ENCODE measurements at places on chromosomes 2 and 18.

DNA sequence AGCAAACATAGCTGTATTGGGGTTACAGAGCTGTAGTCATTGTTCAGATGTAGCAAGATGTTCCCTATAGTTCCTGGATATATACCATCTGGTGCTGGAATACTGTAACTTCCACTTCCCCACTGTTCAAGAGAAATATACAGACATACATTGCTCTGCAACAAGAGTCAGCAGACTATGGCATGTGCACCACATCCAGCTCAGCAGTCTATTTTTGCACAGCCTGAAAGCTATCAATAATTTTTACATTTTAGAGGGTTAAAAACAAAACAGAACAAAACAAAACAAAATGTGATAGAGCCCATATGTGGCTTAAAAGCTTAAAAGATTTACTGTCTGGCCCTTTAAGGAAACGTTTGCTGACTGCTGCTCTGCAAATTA is 31.8 kb upstream of the VIT start:
- no peak for DNase-seq

DNA sequence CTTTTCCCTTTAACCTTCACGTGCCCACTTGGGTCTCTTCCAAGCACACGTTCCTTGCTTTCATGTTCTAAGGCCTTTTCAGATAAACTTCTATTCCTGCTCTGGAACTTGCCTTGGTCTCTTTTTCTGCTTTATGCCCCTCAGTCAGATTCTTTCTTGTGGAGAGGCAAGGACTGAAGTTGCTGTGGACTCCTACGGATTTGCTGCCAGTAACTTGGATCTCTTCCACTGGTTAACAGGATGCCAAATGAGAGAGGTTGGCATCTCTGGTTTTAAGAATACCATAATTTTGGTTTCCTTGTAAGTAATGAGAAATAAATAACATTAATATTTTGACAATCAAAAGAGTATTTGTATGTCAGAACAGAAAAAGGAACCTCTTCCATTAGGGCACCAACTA is 33.0 kb downstream of the COMMD1 start:
- DNase-seq = no peak

DNA sequence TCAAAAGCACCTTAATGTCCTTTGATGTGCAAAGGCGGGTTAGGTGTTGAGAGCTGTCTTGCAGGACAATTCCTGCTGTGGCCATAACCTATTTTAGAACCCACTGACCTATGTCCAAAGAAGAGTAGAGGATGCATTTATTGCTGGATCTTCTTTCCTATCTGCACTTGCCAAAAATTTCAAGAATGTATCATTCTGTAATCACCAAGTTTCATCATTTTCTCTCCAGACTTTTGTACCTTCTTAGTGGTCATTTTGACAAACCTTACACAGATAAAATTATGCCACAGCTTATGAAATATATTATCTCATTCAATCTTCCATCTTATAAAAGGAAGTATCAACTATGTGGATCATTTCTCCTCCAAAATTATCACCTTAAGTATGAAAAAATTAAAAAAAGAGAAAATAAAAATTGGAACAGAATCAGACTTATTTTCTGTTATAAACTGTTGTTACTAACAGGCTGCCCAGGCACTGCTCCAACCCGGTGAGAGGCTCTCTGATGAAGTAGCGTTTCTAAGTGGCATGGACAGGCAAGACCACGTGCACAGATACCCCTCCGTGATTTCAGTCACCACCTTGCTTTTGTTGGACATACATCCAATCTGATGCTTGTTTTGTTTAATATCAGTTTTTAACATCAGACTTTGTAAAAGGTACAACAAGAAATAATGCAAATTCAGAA is 559.9 kb upstream of the ID2 start:
- DNase-seq = no peak

- no peak for DNase-seq
Measured at GRCh38 chr2:113966171-113966570, 76.3 kb downstream of the ACTR3 start.

DNA sequence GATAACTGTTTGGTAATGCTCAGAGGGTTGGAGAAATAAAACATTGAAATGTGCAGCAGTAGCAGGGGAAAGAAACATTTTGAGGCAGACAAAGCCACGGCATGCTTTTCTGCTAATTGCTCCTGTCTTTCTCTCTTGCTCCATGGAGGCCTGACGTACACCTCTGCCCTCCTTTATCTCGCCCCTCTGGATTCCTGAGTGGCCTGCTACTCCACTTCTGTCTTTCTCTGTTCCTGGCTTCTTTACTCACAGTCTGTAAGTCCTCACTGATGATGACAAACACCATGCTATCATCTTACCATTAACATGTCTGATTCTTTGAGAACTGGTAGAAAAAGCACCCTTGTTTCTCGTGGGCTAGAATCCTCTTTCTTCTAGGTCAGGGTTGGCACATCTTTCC is 392.9 kb downstream of the MEIS1 start:
- no peak for DNase-seq

- no peak for DNase-seq
Measured at GRCh38 chr2:112187805-112188596, 49.8 kb downstream of the FBLN7 start.

DNA sequence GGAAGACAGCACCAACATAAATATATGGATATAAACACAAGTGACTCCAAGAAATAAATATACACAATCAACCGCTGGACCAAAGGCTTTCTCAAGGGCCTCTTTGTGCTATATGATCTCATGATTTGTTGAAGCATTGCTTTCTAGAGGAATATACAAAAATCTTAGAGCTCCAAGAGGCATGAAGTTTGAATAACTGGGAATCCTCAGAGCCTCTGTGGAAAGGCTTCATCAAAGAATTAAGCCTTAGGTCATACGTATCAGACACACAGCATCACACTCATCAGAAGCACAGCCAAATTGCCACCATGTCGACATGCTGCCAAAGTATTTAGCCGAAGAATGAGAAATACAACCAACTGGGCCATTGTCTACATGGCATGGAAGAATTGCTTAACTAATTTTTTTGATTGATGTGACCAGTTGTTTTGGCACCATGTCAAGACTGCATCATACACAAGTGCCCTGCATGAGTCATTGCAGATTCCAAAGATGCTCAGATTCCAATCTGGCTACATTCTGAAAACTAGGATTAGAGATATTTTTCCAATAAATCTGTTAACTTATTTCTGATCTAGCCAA is 860.6 kb upstream of the ZEB2 start:
- DNase-seq = no peak

- no peak for DNase-seq
Measured at GRCh38 chr2:165697748-165698443, 96.2 kb downstream of the GALNT3 start.

DNA sequence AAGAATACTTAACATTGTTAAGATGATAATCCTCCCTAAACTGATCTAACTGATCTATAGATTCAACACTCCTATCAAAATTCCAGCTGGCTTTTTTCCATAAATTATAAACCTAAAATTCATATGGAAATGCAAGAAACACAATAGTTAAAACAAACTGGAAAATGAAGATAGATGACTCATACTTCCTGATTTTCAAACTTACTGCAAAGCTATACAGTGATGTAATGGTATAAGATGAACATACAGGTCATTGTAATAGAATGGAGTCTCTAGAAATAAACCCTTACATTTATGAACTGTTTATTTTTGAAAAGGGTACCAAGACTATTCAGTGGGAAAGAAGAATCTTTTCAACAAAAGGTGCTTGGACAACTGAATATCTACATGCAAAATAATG is 32.3 kb downstream of the UBXN4 start:
- DNase-seq = no peak

- DNase-seq = no peak
Measured at GRCh38 chr2:9765611-9766531, 77.4 kb upstream of the TAF1B start.
